A549 treated with CpdA at 1 μM for 4 hours (cell line): ENCODE measurements at places on chromosomes 7 and 10. TPM values are rescaled to one million over a fixed set of nuclear protein-coding genes. Genes with fewer than 3 reads are reported as not detected.

PTCD1 gene
- 6.7 to 7.3 TPM (median 6.8 TPM) in 5 replicates for total RNA-seq

CSTF2T gene
- 16.4 to 18.9 TPM (median 17.1 TPM) in 5 replicates for total RNA-seq

TMEM229A gene
- total RNA-seq, result not detected in 5 replicates

ADRB1 gene
- 0.41 to 0.94 TPM (median 0.74 TPM) in 5 replicates for total RNA-seq

ABCB1 gene
- 0.08 to 0.18 TPM (median 0.15 TPM) in 3 of 5 replicates, not detected in the others for total RNA-seq

CALML5 gene
- total RNA-seq, result not detected in 5 replicates

FAM20C gene
- 29.8 to 39.0 TPM (median 35.5 TPM) in 5 replicates for total RNA-seq

SEC61G gene
- 342 to 466 TPM (median 369 TPM) in 5 replicates for total RNA-seq

LMBR1 gene
- 23.6 to 30.4 TPM (median 27.1 TPM) in 5 replicates for total RNA-seq

GFRA1 gene
- total RNA-seq, result 8.6 to 11.3 TPM (median 9.9 TPM) in 5 replicates

PPP1R3C gene
- total RNA-seq, result 13.1 to 16.9 TPM (median 15.9 TPM) in 5 replicates

ATG9B gene
- 0.64 to 0.97 TPM (median 0.86 TPM) in 5 replicates for total RNA-seq

SPDYE3 gene
- not detected in 5 replicates for total RNA-seq

MPP7 gene
- total RNA-seq, result 0.05 to 0.28 TPM (median 0.19 TPM) in 5 replicates

CALHM3 gene
- total RNA-seq, result 0.21 to 0.63 TPM (median 0.36 TPM) in 5 replicates

ETV1 gene
- 2.5 to 3.4 TPM (median 2.7 TPM) in 5 replicates for total RNA-seq

ANKRD30A gene
- total RNA-seq, result 0.37 to 1.4 TPM (median 1.0 TPM) in 5 replicates

SPDYE8 gene
- not detected in 5 replicates for total RNA-seq

WNT2 gene
- 0.05 TPM in 1 of 5 replicates, not detected in the others for total RNA-seq

OR13A1 gene
- total RNA-seq, result not detected in 5 replicates

WIPF3 gene
- total RNA-seq, result 0.45 to 0.69 TPM (median 0.58 TPM) in 5 replicates

PKD1L1 gene
- 0.15 to 0.37 TPM (median 0.23 TPM) in 5 replicates for total RNA-seq

ATRNL1 gene
- 0.16 to 0.30 TPM (median 0.25 TPM) in 5 replicates for total RNA-seq

JCAD gene
- total RNA-seq, result 7.0 to 8.1 TPM (median 7.7 TPM) in 5 replicates

CRTAC1 gene
- 0.96 to 1.7 TPM (median 1.4 TPM) in 5 replicates for total RNA-seq

LIPK gene
- not detected in 5 replicates for total RNA-seq

ASB4 gene
- 0.10 to 0.44 TPM (median 0.23 TPM) in 5 replicates for total RNA-seq

PNLIPRP1 gene
- total RNA-seq, result not detected in 5 replicates

DPP6 gene
- total RNA-seq, result not detected in 5 replicates

HSPA12A gene
- 11.9 to 14.6 TPM (median 13.5 TPM) in 5 replicates for total RNA-seq

UPK3BL1 gene
- 8.6 to 16.5 TPM (median 13.2 TPM) in 5 replicates for total RNA-seq

TRA2A gene
- total RNA-seq, result 69.6 to 82.8 TPM (median 74.1 TPM) in 5 replicates

KLF14 gene
- 0.03 to 0.06 TPM (median 0.05 TPM) in 3 of 5 replicates, not detected in the others for total RNA-seq

OR2A25 gene
- total RNA-seq, result not detected in 5 replicates

CPED1 gene
- total RNA-seq, result 0.01 TPM in 1 of 5 replicates, not detected in the others

SAMD9 gene
- total RNA-seq, result 3.9 to 9.5 TPM (median 6.5 TPM) in 5 replicates

TCERG1L gene
- total RNA-seq, result not detected in 5 replicates

ZNF425 gene
- total RNA-seq, result 1.0 to 1.5 TPM (median 1.4 TPM) in 5 replicates

TAS2R5 gene
- 0.40 to 0.59 TPM (median 0.54 TPM) in 5 replicates for total RNA-seq

TNRC18 gene
- 35.0 to 47.7 TPM (median 43.9 TPM) in 5 replicates for total RNA-seq

IGFBP1 gene
- total RNA-seq, result 22.2 to 36.3 TPM (median 30.8 TPM) in 5 replicates

GRID2IP gene
- 0.01 TPM in 1 of 5 replicates, not detected in the others for total RNA-seq

NME8 gene
- not detected in 5 replicates for total RNA-seq

PRLHR gene
- total RNA-seq, result not detected in 5 replicates

INMT gene
- not detected in 5 replicates for total RNA-seq

EGR2 gene
- total RNA-seq, result 0.28 to 0.60 TPM (median 0.35 TPM) in 5 replicates

TMEM178B gene
- total RNA-seq, result 1.3 to 1.6 TPM (median 1.4 TPM) in 5 replicates

CACNB2 gene
- total RNA-seq, result not detected in 5 replicates

RNF133 gene
- total RNA-seq, result not detected in 5 replicates

HABP2 gene
- 0.04 to 0.20 TPM (median 0.08 TPM) in 4 of 5 replicates, not detected in the other for total RNA-seq

PALD1 gene
- 5.5 to 7.8 TPM (median 6.9 TPM) in 5 replicates for total RNA-seq

PDIA4 gene
- total RNA-seq, result 204 to 223 TPM (median 208 TPM) in 5 replicates

GRM8 gene
- total RNA-seq, result 0.11 to 0.15 TPM in 2 of 5 replicates, not detected in the others

PAPOLB gene
- not detected in 5 replicates for total RNA-seq

SLC26A3 gene
- total RNA-seq, result not detected in 5 replicates

FAM131B gene
- 0.48 to 0.73 TPM (median 0.54 TPM) in 5 replicates for total RNA-seq

TNS3 gene
- 72.5 to 87.3 TPM (median 84.6 TPM) in 5 replicates for total RNA-seq
